ENCODE measurements at places on chromosomes 1 and 21.

DNA sequence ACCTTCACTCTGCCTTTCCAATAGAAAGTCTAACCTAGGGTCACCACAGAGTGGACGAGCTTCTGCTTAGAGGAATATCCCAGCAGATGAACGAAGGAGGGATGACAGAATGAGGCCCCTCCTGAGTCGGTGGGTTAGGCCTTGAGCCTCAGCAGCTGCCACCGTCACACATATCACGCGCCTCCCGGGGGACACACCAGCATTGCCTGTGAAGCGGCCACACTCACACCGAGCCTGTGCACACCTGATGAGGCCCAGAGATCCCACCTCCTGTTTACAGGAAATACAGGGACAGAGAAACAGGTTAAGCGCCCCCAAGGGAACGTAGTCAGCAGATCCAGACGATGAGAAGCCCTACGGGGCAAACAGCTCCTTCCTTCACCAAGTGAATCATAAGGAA, 25.1 kb upstream of the LRRC47 start:
- DNase-seq, result no peak

GRCh38 chr1:215568299-215568692, 1.2 kb downstream of the KCTD3 start:
- DNase-seq, result no peak

- no peak for DNase-seq
These were observed 870 bp downstream of the STRIP1 start for GRCh38 chr1:110035236-110035752.

GRCh38 chr1:114079596-114080190, 74.0 kb downstream of the SYT6 start:
- no peak for DNase-seq

DNA sequence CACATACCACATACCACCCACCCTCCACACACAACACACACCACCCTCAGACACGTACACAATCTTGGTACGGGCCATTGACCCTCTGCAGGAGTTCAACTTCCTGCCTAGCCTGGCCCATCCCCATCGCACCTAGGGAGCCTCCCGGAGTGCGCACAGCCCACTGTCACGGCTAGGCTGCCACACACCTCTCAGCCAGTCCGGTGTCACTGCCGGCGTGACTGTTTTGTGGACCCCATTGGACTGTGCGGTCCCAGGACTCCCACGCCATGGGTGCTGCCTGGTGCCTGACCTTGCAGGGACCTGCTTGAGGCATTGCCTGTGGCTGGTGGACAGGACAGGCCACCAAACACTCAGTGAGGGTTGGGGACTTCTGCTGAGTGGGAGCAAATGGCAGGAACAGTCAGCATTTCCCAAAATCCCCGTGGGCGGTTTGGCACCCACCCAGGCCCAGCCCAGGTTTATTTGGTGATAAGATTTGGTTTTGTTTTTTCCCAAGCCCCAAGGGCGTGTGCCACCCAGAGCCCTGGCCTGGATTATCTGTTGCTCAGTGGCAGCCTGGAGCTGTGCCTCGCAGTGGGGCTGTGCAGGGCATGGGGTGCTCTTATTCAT, 27.7 kb downstream of the RAB7B start:
- DNase-seq, result no peak

DNA sequence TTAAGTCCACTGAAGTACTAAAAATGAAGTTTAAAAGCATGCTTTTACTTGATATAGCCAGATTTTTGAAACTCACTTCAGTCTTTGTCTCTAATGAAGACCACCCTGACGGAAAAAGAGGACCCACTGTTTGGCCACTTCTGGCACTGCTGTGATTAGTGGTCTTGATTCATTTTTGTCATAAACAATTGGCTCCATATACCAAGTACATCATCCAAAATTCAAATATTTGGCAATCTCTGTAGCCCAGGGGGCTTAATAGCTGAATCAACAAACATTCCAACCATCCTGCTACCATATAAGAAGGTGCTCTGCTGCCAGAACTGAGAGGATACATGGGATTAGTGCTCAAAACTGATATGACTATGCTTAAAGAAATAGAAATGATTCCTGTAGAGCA, 156.0 kb downstream of the COL24A1 start:
- no peak for DNase-seq

DNA sequence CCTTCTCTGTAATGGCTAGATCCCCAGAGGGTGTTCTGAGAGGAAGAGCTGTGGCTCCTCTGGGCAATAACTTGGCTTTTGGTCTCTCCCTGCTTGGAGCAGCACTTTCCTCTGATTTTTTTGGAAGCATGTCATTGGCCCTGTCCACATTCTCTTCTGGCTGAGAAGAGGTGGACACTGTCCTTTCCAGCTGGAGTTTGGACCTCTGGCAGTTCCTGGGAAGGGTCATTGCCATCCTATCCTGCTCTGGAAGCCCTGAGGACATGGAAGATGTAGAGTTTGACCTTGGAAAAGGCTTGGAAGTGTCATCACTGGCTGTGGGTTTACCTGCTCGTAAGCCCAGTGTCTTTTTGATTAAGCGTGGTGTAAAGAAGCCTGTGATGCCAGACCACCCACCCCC, 26.8 kb downstream of the TOR3A start:
- no peak for DNase-seq

GRCh38 chr1:159421821-159422220, 10.2 kb upstream of the OR10J4 start:
- no peak for DNase-seq

DNA sequence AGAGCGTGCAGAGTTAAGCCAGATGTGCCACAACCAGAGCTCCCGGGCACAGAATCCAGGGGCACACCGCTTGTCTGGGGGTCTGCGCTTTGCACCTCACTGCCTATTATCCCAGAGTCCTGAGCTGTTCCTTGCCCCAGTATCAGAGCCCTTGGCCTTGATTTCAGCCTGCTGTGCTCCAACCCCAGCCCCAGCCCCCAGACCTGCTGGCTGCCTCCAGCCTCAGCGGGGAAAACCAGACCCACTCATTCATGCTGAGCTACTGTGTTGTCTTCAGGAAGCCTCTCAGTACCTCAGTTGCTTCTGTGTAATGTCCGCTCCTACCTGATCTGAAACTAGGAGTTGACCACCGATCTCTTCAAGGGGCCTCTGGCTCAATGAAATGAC, 1.1 kb downstream of the IKBKE start:
- no peak for DNase-seq

DNA sequence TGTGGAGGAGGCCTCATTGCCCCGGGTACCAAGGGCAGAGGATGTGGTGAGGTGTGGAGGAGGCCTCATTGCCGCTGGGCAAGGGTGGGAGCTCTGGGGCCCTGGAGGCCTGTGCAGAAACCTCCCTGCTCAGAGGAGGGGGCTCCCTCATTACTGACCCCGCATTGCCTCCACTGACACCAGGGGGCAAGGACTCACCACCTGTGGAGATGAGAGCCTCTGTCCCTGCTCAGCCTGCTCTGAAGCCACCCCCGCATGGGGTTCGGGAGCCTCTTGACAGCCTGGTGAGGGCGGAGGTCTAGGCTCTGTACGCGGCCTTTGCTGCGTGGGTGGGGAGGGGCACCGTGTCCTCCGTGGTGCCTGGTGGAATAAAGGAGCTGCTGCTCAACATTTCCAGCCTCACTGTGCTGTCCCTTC, 95.0 kb upstream of the COL6A1 start:
- DNase-seq, result peak; percentile 3

GRCh38 chr1:32741059-32741412, 38.5 kb upstream of the SYNC start:
- DNase-seq, result no peak

GRCh38 chr21:42737951-42738590, 84.7 kb downstream of the PDE9A start:
- DNase-seq, result no peak

DNA sequence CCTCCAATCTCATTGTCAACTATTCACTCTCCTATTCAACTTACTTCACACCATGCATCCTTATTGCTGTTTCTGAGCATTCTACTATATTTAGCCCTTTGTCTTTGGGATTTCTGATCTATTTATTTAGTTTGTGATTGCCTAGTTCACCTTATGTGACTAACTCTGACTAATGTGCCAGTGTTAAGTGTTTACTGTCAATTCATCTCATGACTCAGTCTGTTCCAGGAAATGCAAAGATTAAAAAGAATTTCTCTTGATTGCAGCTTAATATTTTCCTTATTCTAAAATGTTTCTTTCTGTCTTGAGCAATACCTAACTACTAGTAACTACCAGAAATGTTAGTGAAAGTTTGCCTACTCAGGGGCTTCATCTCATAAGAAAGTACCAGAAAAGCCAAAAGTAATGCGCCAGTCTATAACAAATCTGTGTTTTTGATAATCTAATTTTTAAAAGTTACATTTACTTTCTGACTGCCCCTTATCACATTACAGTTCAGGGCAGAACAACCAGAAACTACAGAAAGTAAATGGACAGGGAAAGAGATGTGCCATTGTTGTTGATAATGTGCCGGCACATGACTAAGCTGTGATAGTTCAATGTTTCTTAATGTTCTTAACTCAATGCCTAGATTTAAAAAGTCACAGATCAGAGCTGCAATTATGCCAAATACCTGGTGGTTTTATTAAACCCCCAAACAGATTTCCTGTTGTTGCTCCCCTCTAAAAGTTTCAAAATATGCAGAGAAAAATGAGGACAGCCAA, 556.5 kb downstream of the PTBP2 start:
- no peak for DNase-seq

DNA sequence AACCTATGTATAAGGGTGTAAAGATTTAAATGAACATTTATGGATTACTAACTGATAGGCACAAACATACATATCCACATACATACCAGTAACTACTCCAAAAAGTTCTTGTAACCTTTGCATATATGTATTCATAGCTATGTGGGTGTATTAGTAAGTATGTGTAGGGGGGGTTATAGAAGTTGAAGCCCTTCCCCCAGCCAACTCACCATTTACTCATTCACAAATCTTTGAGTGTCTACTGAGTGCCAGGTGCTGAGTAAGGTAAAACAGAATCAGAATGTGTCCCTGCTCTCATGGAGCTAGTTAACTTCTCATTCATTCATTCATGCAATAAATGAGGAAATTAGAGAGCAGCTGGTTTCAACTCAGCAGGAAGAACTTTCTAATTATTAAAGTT, 1.3 kb downstream of the C1orf146 start:
- DNase-seq, result no peak

DNA sequence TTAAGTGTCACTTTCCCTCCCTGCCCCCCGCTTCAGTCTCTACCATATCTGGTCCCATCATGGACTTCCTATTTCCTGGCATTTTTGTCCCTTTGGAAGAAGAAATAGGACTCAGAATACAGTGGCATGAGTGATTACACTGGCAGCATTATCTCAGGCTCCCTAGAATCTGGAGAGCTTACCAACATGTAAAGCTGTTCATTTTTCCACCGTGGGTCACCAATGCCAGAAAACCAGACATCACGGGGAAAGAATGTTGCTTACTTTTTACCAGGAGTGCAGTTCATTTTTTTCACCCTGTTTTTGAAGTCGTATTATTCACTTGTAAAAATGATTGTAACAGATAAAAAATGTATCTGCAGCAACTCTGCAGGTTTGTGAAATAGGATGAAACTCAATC, 44.8 kb downstream of the BACH1 start:
- DNase-seq, result no peak

DNA sequence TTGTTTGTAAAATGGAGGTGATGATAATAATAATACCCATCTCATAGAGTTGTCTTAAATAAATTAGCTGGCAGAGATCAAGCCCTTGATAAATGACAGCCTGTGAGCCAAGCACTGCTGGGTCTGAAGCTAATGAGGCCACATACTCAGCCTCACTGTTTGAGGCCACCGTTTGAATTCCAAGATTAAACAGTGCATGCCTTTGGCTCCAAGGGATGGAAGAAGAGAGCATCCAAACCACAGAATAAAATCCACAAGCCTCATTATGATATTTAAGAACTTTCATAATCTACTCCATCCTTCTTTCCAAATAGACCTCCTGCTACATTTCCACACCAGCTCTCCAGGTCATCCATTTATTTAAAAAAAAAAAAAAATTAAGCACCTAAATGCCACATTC, 29.0 kb downstream of the TGFBR3 start:
- no peak for DNase-seq

- no peak for DNase-seq
These were observed 162.3 kb downstream of the ZNF281 start for GRCh38 chr1:200247518-200247917.

- DNase-seq, result no peak
These were observed 773 bp downstream of the IFNGR2 start for GRCh38 chr21:33403786-33404585.

DNA sequence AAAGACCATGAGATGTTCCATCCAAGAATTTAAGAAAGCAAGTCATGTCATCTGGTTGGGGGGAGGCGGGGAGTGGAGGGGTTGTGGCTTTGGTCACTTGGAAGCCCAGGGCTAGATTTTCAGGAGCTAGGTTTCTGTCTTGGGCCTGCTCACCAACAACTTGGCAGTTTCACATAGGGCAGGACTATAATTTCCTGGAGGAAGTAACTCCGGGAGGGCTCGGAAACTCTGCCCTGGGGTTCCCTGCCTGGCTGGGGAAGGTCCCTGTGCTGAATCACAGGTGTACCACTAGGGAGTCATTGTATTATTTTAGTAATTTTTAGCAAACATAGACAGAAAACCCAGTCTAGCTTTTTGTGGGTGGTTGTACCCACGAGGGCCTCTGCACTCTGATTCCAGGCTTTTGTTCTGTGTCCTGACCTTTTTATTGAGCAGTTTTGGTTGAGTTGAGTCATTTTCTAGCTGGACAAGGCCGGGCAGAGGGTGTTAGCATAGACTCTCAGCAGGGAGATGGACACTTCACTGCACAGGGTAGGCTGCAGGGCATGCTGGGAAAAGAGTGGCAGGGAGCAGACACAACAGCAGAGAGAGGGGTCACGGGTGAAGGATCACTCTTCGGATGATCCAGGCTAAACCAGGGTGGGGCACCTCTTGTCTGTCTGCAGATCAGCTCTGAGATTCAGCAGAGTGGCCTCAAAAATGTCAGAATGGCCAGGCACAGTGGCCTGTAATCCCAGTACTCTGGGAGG, 144.7 kb downstream of the GRIK3 start:
- DNase-seq, result no peak

DNA sequence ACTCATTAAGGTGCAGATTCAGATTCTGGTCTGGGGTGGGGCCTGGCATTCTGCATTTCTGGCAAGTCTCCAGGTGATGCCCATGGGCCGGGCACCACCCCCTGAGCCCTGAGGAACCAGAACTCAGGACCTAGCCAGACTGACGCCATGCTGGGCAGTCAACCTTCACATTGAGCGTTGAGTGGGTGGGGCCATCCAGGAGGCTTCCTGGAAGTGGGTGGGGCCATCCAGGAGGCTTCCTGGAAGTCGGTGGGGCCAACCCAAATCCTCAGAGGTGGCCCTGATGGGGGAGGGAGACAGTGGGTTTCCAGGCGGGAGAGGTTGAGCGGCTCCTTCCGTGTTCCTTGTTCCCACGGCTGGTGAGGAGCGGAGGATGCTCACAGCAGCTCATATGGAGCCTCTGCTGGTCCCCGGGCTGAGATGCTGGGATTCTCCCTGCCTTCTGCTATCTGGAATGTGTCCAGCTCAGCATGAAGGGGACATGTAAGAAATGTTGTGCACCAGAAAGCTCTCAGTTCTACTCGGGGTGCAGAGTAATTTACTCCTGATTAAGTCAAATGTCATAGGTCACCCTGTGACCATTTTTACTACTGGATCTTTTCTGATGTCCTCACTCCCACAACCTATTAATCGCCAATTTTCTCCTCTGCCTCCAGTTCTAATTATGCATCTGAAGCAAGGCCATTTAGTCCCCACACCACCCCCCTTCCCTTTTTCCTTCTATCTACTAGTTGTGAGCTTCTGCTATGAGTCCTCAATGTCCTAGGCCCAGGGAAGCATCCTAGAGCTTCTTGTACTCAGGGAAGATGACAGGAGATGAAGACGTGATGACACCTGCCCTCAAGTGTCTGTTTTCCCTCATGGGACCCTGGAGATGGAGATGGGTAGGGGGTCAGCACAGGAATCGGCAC, 435.4 kb downstream of the PTPRU start:
- DNase-seq, result no peak

GRCh38 chr1:17207966-17208418, 3.1 kb downstream of the PADI1 start:
- DNase-seq, result no peak
